ENCODE measurements at places on chromosomes 11 and 22. TPM values are rescaled to one million over a fixed set of nuclear protein-coding genes. Genes with fewer than 3 reads are reported as not detected.

DNA sequence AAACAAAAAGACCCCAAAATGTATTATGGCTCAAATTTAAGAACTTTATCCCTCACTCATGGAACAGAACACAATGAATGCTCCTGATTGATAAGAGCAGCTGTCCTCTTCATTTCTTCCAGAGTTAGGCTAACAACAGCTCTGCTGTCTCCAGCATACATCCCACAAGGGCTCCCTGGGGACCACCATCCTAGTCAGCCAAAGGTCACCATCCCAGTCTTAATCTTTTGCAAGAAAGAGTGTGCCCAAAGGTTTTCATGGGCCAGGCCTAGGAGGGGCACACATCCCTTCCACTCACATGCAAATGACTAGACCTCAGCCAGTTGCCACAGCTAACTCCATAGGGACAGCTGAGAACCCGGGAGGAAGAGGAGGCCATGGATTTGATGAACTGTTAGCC is 555.3 kb downstream of the BUD13 start:
- no peak overlapping the region for H3K4me3 ChIP-seq
- no peaks in the 10 kb centered on the region for H3K36me3 ChIP-seq
- no peaks in the 10 kb centered on the region for H3K4me1 ChIP-seq
- DNase-seq, result no peak
- no peak overlapping the region for H3K27ac ChIP-seq
- H3K27me3 ChIP-seq, result no peaks in the 10 kb centered on the region

- no peaks in the 10 kb centered on the region for H3K36me3 ChIP-seq
- DNase-seq, result no peak
- no peaks in the 10 kb centered on the region for H3K27me3 ChIP-seq
- H3K4me1 ChIP-seq, result no peaks in the 10 kb centered on the region
- no peak overlapping the region for H3K27ac ChIP-seq
Observed at GRCh38 chr11:131897956-131898355, 527.5 kb downstream of the NTM start.

- DNase-seq, result no peak
- no peak overlapping the region for H3K4me3 ChIP-seq
- no peak overlapping the region for H3K27ac ChIP-seq
- no peaks in the 10 kb centered on the region for H3K27me3 ChIP-seq
- H3K4me1 ChIP-seq, result no peaks in the 10 kb centered on the region
- no peaks in the 10 kb centered on the region for H3K36me3 ChIP-seq
Observed at GRCh38 chr11:22555881-22556280, 69.7 kb downstream of the FANCF start.

- no peaks in the 10 kb centered on the region for H3K4me1 ChIP-seq
- no peaks in the 10 kb centered on the region for H3K27me3 ChIP-seq
- H3K27ac ChIP-seq, result no peak overlapping the region
Observed at GRCh38 chr11:130042093-130042591, 27.6 kb upstream of the APLP2 start.

GRCh38 chr11:41451011-41451410 is 8.4 kb downstream of the LRRC4C start:
- no peaks in the 10 kb centered on the region for H3K4me1 ChIP-seq
- H3K27ac ChIP-seq, result no peak overlapping the region
- no peak overlapping the region for H3K4me3 ChIP-seq
- H3K27me3 ChIP-seq, result no peaks in the 10 kb centered on the region

Gene OR1S2
- total RNA-seq, result not detected

Gene MPEG1
- total RNA-seq, result 3.9 TPM
